ENCODE measurements at places on chromosomes 1 and 21. TPM values are rescaled to one million over a fixed set of nuclear protein-coding genes. Genes with fewer than 3 reads are reported as not detected.

The HJV gene
- not detected for total RNA-seq

The TNFRSF8 gene
- total RNA-seq = not detected

The CADM3 gene
- under 0.01 TPM for total RNA-seq

The MAP3K21 gene
- total RNA-seq = 0.44 TPM

The RIPPLY3 gene
- not detected for total RNA-seq

The KRTAP19-1 gene
- total RNA-seq = not detected

The SLC6A17 gene
- total RNA-seq = 1.1 TPM

The AKR7A3 gene
- under 0.01 TPM for total RNA-seq

The NMNAT2 gene
- total RNA-seq = 0.22 TPM

The CGN gene
- under 0.01 TPM for total RNA-seq

The SLFNL1 gene
- total RNA-seq = under 0.01 TPM

The PFDN2 gene
- total RNA-seq = 22.9 TPM

The TRIM67 gene
- total RNA-seq = not detected

The FCRL1 gene
- not detected for total RNA-seq

The MYBPH gene
- total RNA-seq = not detected

The RGS8 gene
- total RNA-seq = not detected

The SPOCD1 gene
- total RNA-seq = 0.99 TPM

The VHLL gene
- total RNA-seq = 0.20 TPM

The RNF223 gene
- not detected for total RNA-seq

The S100A7A gene
- total RNA-seq = not detected

The PIK3CD gene
- 2.8 TPM for total RNA-seq

The SERINC2 gene
- total RNA-seq = 5.2 TPM

The CCSAP gene
- total RNA-seq = 3.7 TPM

The PFKFB2 gene
- 0.99 TPM for total RNA-seq

The CASZ1 gene
- 1.1 TPM for total RNA-seq

The PCP4 gene
- not detected for total RNA-seq

The PDPN gene
- 108 TPM for total RNA-seq

The ADCY10 gene
- total RNA-seq = not detected
